Body of pancreas (tissue), 4 donors: ENCODE measurements at places on chromosomes 2 and 18.

GRCh38 chr18:60067426-60068210, 167.8 kb downstream of the PMAIP1 start:
- no peak for DNase-seq

- DNase-seq, result no peak
These were observed 76.8 kb downstream of the CACNB4 start for GRCh38 chr2:152022090-152022489.

- DNase-seq, result no peak
These were observed 26.5 kb downstream of the LYPD6B start for GRCh38 chr2:149064856-149065630.

DNA sequence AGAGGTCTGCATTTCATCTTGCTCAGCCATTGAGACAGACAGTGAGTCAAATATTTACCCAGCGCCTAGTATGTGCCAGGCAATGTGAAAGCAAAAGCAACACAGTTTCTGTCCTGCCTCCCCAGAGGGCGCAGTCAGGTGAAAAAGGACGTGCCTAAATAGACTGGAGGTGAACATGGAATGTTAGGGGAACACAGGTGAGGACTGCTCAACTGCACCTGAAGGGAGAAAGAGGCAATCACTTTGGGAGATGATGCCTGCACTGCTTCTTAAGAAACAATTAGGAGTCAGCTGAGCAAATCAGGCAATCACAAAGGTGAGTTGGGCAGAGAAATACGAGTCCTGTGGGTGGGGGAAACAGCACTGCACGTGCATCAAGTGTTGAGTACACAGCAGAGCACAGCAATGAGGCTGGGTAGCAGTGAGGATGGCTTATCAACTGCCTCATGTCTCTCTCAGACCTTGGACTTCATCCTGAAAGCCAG, 218.3 kb upstream of the SMAD7 start:
- peak; percentile 65 for DNase-seq

DNA sequence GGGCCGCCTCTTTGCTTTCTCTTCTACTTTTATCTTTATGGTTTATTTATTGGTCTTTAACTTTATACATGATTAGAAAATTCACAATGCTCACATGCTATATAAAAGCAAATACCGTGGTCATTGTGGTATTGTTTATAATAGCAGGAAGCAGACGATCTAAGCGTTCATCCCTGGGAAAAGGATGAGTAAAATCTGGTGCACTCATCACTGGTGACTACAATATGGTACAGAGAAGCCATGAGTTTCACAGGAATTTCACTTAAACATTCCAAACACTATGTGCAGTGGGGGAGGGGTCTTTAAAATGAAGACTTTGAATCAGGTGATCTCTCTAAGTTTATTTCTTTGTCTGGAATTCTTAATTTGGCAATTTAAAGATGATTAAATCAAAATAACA, 97.9 kb downstream of the SCN3A start:
- DNase-seq, result no peak

GRCh38 chr18:44917216-44918141, 236.8 kb downstream of the SETBP1 start:
- DNase-seq, result peak; percentile 57

DNA sequence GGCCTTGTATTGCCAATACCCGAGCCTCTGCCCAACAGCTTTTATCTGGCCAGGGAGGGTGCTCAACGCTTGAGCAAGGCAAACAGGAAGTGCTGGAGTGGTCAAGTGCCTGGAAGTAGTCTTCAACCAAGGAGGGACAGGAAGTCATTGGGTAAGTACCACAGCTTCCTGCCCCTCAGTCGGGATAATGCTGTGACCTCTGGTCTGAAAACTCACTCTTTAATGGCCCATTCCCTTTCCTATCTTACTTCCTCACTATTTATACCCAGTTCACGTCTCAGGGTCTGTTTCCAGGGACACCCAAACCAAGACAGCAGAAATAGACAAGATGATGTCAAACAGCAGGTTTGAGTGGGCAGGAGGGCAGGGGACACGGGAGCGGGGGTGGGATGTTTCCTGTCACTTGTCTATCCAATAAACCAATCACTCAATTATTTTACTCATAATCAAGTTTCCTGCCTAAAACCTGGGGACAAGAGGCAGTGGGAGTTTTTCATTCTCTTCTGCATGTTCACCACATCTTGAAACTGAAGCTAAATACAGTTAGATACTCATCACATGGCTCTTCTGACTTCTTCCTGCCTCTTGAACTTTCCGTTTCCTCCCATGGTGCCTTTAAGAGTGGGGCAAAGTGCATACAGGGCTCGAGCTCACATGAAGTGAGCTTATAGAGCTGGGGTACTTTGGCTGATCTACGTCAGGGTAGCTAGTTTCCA, 68.9 kb upstream of the CAB39 start:
- no peak for DNase-seq

DNA sequence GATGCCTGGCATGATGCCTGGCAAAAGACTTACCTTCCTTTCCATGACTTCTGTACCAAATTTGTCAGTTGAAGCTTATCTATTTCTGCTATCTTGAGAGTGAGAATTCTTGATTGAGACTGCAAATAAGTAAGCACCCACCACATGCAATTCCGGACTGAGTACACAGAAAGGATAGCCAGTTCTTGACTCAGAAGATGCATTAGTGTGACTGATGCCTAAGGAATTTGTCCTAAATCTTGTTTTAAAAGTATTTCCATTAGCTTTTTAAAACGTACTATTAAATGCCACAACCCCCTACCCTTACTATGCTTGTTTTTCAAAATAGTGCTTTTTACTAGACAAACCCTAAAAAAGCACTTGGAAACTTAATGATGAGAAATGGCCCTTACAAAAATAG, 545 bp downstream of the MPP4 start:
- no peak for DNase-seq
